Stimulated activated CD4-positive, alpha-beta T cell treated with anti-CD3 and anti-CD28 coated beads, TNF-alpha, amount 100 ng/mL, for 48 hours (primary cell): ENCODE measurements at places on chromosomes 12 and 14.

DNA sequence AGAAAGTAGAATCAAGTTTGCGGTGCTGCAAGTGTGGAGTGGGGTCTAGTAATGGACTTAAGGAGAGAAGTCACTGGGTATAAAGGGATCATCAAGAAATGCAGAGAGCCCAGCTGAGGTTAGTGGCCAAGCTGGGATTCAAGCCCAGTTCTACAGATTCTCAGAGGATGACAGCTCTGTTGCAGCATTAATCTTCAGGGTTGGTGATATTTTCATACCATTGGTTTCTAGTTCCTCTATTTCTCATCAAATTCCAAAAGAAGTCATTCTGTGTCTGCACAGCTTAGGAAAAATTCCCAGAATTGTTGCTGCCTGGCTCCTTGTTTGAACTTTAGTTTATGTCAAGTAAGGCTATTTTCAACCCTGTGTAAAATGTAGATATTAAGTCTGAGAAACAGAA lies 169.5 kb upstream of the NTF3 start:
- DNase-seq = no peak

DNA sequence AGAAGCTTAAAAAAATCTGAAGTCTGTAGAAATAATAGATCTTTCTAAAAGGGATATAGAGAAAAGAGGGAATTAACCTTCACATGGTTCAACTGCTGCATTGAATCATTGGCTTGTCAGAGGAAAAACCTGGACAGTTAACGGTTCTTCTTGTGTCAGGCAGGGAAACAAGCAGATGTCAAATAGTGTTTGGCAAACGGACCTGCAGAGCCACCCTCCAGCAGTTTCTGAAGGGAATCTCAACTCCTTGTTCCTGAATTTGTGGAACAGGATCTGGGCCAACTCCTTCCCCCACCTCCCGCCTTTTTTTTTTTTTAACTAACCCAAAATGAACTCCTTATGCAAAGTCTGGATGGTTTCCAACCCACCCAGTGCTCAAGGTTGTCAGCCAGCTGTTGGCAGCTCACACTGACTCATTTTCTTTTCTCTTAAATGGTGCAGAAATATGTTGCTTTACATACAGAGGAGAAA lies 187.3 kb downstream of the CAND1 start:
- no peak for DNase-seq

GRCh38 chr12:100574187-100575074 lies 947 bp downstream of the GAS2L3 start:
- DNase-seq = no peak

- DNase-seq = no peak
These were observed 71.6 kb upstream of the PSMC1 start for GRCh38 chr14:90184571-90185266.

DNA sequence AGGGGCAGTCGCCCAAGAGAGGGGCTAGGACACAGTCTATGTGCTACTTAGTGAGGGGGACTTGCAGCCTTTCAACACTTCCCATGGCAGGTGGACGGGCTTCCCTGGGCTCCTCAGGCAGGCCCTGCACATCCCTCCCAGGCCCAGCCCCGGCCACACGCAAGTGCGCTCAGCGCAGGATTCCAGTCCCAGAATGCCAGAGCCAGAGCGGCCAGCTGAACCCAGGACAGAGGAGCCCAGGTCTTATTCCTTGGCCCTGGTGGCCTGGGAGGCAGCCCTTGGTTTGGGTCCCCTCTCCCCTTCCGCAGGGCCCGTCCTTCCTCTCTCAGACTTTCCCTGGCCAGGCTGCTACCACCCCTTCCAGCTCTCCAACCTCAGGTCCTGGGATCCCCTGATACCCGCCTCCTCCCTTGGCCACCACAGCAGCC lies 12.0 kb downstream of the DLK1 start:
- no peak for DNase-seq

- DNase-seq = no peak
These were observed 171.4 kb downstream of the CRADD start for GRCh38 chr12:93848523-93849101.

- DNase-seq = no peak
These were observed 1126.0 kb downstream of the AACS start for GRCh38 chr12:126191031-126191891.

DNA sequence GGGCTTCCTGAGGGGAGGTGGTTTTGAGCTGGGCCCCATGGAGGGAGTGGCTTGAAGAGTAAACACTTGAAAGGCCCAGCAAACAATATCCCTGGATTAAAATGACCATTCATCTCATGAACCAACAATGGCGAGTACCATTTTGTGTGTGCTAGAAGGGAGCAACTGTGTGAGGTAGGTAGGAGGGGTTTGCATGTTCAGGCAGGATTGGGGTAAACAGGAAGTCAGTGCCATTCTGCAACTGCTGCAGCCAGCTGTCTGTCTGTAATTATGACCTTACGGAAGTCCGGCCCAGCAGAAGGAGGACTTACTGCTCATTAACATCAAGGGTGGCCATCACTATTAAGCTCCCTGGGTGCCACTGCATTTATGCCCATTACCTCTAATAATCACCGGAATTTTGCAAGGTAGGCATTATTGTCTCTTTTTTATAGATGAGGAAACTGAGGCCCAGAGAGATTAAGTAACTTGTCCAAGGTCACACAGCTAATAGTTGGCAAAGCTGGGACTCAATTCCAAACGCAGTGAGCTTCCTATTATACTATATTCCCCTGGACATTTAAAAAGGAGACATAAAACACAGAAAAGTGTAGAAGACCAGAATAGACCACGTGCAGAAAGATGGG lies 16.6 kb upstream of the IFI27L2 start:
- DNase-seq = no peak

DNA sequence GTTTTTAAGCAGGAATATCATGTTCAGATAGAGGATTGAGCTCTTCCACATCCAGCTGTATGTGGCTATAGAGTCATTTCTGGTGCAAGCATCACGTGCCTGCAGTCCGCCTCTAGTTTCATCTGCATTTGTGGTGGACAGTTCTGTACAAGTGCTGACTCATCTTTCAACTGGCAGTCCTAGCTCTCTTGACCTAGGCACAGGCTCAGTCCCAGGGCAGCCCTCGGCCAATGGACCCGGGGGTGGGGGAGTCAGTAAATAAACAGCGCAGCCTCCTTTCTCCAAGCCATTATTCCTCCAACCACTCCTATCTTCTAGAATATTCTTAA lies 41.8 kb upstream of the FRMD6 start:
- DNase-seq = no peak
